ENCODE measurements at places on chromosomes 7 and 10.

DNA sequence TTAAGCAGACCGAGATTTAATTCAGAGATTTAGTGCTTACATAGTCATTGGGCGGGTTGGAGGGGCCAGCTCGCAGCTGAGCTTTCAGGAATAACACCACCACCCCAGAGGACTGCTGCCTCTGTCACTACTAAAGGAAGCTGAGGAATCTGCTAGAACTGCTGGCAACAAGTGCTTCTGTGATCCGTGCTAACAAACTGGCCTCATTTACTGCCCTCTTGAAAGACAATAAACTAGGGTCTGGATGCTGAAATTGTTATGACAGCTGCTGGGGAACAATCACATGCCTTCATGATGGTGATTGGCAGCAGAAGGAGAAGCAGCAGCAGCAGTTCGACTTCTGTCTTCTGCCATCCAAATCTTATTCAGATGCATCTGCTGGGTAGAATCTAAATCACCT, 285.5 kb upstream of the TAC1 start:
- DNase-seq = no peak

- peak; percentile 21 for DNase-seq
These were observed 120.6 kb downstream of the LYZL1 start for GRCh38 chr10:29409241-29410054.

- DNase-seq = no peak
These were observed 3.7 kb downstream of the COL17A1 start for GRCh38 chr10:104081998-104082397.

GRCh38 chr7:151897951-151898686, 21.2 kb upstream of the PRKAG2 start:
- no peak for DNase-seq

- DNase-seq = no peak
These were observed 37.9 kb downstream of the CRCP start for GRCh38 chr7:66152371-66153191.

DNA sequence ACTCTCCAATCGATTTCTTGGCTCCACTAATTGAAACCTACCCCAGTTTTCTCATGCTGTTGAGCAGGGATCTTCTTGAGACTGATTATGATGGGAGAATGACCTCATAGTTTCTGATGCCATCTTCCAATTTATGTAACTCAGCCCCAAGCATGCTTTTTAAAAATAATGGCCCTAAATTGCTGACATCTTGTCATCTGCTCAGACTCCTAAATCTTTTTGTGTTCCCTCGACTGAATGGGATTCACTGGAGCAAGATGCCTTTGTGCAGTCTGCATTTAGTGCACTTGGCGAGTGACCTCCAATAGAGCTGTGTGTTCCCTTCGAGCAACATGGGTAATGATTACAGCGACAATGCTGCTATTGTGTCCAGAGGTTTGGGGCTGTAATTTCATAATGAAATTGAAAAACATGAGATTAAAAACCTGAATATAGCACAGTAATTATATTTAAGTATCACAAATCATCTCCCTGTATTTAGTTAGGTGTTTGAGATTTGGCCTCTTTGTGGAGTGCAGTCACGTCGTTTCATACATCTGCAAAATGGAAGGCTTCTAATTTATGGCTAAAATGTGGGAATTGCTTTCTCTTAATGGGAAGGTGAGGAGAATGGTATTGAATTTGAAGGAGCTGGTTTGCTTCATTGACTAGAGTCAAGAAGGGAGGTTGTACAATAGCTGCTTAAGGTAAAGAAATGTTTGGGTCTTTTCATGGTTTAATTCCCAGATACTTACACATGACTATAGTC, 192.9 kb downstream of the AUTS2 start:
- no peak for DNase-seq

DNA sequence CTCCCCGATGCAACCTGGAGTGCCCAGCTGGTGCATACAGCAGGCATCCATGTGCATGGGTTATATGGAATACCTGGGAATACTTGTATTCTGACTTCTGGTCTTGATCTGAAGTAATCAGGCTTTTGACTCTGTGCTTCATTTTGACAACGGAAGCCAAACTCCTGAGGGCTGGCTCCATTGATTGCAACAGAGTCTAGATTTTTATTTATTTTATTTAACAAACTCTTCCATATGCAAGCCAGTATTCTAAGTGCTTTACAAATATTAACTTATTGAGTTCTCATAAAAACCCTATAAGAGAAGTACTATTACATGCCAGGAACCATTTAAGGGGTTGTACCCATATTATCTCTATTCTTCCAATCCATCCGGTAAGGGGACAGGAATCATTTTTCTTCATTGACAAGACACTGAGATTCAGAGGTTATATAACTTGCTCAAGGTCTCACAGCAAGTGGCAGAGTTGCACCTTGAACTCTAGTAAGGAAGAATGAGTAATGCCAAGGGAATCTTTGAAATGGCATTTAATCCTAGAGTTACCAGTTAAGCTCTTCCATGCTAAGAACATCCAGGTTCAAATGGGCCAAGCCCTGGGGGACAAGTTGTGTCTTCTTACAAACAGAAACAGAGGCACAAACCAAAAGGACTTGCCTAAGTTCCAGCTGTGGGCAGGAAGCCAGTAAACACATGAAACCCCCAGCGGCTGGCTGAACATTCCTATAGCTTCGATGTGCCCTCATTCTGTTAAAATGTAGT, 241.0 kb downstream of the WDR11 start:
- no peak for DNase-seq

DNA sequence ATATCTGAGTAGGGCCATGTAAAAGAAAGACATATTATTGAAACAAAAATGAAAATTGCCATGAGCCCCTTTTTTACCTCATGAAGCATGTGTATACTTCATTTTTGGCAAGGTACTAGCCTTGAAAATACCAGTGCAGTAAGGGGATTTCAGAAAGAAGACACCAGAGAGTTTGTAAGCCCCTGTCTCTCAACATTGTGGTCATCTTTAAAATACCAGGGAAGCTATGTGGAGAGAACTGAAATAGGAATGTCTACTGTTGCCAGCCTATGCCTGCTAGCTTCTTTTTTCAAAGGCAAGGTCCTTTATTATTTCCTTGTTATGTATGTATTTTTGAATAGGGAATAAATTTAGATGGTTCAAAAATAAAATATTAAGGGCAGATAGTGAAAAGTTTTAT, 57.8 kb downstream of the CASD1 start:
- DNase-seq = no peak

GRCh38 chr7:38781991-38782390, 127.0 kb downstream of the VPS41 start:
- no peak for DNase-seq

- no peak for DNase-seq
These were observed 63.7 kb upstream of the APBB1IP start for GRCh38 chr10:26374426-26374825.

DNA sequence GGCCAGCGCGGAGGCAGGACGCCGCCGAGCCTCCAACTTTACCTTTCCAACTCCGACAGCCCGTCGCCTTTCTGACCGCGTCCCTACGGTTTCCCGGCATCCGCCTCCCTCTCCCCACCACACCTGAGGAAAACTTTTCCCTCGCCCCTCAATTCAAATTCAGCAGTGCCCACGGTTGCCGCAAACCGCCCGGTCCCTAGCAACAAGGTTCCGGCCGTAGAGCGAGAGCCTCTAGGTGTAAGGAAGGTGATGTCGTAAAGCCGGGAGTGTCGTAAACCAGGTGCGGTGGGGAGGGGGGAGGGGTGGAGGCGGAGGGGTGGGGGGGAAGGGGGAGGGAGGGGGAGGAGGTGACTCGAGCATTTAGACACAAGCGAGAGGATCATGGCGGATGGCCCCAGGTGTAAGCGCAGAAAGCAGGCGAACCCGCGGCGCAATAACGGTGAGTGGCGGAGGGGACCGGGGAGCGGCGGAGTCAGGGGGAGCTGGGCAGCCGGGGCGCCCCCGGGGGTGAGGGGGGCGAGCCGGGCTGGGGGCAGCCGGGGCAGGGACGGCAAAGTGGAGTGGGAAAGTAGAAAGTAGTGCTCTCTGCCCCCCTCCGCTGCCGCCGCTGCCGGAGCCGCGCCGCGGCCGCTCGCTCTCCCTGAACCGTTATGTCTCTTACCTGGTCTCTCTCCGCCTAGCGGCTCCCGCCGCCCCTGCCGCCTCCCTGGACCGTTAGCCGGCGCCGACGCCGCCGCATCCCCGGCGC, at the start of gene ZEB1:
Gene ZEB1 (plus strand): TSS at position 363 of the 748 bp plus-strand sequence. CDS start 19 bp downstream, at position 382.
- peak; percentile 81 for DNase-seq

DNA sequence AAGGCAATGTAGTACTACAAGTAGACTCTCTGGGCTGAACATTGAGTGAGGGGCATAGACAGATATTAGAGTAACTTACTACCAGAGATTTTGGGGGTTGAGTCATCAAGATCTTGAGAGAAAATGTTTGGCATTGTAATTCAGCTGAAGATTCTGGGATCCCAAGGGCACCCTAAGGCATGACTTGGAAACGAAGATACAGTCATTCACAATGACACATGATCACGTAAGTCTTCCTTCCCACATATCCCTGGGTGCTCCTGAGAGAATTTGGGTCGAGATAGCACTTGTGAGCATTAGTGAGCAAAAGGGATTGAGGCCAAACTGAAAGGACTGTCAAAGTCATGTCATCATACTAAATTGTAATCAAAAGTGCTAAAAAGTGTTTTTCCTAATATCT, 192.5 kb upstream of the PCLO start:
- no peak for DNase-seq

GRCh38 chr10:13038391-13038790, 36.9 kb upstream of the CCDC3 start:
- no peak for DNase-seq

- no peak for DNase-seq
These were observed 208.3 kb downstream of the PPP1R3A start for GRCh38 chr7:113710310-113711096.

DNA sequence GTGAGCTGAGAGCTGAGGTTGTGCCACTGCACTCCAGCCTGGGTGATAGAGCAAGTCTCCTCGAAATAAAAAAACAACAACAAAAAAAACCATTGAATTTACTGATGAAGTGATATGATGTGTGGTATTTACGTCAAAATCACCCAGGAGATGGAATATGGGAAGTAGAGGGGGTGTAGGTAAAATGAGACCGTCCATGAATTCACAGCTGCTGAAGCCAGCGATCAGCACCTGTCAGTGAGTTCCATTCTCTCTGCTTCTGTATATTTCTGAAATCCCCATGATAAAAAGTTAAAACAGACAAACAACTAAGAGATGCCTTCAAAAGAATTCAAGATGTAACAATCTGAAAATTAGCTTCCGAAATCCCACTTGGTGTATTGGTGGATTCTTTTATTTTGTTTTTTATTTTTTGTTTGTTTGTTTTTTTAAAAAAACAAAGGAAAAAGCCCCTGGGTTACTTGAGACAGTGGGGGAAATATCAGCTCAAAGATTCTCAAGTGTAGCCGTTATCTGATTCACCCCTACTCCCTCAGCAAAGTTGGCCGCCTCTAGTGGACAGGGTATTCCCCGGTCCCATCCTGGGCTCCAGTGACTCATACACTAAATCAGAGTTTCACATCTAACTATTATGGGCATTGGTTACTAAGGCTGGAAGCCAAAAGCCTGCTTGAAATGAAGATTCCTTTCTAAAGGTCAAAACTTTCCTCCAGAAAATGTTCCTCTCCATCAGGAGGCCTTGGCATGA, 76.4 kb downstream of the MAP3K8 start:
- DNase-seq = peak; percentile 47

DNA sequence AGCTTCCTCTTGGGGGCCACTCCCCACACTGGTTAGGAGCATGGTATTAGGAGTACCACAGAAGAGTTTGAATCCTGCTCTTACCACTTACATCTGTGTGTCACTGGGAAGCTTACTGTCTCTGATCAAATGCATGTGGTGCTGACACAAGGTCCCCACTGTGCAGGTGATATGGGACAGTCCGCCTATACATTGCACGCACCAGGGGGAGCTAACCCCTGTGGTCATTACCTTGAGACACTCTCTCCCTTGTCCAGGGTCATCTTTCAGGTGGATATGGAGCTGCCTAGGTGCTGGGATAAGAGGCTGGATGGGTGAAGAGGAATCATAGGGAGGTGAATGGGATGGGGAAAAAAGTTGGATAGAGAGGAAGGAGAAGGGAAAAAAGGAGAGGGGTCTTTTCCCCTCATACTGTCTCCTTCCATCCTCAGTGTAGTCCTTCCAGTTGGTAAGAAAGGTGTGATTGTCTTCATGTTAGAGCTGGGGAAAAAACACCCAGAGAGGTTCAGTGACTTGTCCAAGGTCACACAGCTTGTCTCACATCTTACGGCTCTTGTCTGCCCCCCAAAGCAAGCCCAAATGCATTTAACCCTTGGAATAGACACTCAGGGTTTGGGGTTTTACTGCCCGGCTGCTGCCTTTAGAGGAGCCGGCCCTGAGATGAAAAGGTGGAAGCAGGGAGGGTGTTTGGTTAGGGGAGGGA, 125.9 kb downstream of the CDH23 start:
- no peak for DNase-seq

DNA sequence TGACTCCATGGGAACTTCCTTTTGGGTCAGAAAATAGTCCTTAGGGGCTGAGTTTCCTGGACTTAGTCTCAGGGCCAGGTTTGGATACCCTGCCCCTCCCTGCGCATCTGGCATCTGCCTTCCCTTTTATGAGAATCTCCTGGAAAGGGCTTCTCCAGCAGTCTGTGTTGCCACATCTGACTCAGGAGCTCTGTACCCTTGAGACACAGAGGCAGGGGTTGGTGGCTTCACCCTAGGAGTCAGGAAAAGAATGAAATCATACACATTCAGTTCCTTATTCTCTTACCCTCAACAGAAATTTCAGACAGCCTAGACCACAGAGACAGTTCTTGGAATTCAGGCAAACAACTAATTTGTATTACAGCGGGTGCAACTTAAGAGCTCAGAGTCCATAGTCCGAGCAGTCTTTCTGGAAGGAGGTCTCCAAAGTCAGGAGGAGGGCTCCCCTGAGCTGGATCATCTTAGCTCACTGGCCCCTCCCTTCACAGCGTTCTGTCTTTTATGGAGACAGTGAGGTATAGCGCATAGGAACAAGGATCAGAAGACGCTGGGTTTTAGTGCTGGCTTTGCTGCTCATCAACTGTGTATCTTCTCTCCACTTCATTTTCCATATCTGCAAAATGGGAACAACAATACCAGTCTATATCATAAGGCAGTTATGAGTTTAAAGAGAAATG, 3.0 kb upstream of the PLAU start:
- DNase-seq = no peak

DNA sequence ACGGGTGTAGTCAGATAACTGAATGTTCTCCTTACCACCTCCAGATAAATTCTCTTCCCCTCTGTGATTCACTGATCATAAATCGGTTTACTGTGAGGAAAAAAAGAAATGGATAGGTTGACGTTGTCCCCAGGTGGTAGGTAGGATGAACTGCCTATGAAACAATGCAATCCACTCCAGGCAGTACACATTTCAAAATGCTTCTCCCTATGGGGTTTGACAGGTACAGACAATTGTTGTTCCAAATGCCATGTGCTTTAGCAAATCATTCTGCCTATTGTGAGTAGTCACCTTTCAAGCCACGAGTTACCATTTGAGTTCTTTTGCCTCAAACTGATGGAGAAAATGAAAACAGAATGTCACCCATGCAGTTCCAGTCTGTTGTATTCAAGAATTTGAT, 21.8 kb downstream of the VIM start:
- DNase-seq = no peak

DNA sequence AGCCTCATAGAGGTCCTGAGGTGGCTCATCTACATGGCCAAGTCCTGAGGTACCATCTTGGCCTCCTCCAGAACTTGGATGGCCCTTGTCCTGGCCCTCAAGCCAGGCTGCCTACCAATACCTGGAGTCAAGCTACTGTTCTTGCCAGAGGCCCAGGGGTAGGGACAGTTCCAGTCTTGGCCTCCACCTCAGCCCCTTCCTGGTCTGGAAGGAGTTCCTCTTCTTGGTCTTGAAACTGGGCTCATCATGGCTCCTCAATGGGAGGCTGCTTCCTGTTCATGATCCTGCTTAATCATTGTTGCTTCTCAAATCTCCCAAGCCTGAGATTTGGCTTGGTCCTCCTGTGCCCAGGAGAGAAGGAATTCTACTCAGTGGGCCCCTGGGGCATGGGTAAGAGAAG, 3.9 kb downstream of the HPS6 start:
- no peak for DNase-seq

Data from stimulated activated CD8-positive, alpha-beta memory T cell treated with anti-CD3 and anti-CD28 coated beads, Interleukin-15, amount 100 ng/mL, for 48 hours (primary cell).